ELR (cell line): ENCODE measurements at places on chromosomes 7 and 10.

DNA sequence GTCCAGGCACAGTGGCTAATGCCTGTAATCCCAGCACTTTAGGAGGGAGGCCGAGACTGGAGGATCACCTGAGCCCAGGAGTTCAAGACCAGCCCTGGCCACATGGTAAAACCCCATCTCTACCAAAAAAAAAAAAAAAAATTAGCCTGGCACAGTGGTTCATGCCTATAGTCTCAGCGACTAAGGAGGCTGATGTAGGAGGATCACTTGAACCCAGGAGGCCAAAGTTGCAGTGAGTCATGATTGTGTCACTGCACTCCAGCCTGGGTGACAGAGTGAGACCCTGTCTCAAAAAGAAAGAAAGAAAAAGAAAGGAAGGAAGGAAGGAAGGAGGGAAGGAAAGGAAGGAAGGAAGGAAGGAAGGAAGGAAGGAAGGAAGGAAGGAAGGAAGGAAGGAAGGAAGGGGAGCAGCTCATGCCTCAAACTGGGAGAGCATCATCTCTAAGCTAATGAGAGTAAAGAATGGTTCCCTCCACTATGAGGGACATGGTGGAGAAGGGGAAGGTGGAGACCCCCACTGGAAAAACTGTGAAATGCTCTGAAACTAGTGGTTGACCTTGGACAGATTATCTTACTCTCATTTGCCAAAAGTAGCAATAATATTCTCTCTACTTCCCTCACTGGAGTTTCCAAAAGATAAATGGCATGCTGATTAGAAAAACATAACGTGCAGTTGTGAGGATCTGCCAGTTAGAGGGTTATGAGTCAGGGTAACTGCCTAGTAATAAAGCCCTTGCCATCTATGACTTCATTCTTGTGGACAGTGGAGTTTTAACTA is 16.8 kb downstream of the GIMAP5 start:
- DNase-seq = peak; percentile 7

GRCh38 chr10:60448246-60448645 is 58.6 kb upstream of the ANK3 start:
- no peak for DNase-seq

GRCh38 chr10:77644557-77645243 is 7.1 kb upstream of the KCNMA1 start:
- no peak for DNase-seq

DNA sequence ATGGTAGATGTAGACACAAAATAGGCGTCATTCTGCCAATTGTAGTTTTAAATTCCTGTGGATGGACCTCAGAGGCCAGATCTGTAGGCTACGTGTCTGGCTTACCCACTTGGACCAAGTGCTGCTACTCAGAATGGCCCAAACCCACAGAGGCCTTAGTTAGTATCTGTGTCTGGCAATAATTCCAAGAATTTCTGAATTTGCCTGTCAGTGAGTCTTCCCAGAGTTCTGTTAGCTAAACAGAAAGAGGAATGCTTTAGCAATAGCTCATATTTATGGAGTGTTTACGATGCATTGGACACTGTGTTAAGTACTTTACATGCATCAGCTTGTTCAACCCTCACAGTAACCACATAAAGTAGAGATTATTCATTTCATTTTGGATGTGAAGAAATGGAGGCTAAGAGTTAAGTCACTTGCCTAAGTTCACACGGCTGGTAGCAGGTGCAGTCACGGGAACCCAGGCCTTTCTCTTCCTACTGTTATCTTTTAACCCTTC is 231.8 kb downstream of the PTEN start:
- DNase-seq = peak; percentile 22

DNA sequence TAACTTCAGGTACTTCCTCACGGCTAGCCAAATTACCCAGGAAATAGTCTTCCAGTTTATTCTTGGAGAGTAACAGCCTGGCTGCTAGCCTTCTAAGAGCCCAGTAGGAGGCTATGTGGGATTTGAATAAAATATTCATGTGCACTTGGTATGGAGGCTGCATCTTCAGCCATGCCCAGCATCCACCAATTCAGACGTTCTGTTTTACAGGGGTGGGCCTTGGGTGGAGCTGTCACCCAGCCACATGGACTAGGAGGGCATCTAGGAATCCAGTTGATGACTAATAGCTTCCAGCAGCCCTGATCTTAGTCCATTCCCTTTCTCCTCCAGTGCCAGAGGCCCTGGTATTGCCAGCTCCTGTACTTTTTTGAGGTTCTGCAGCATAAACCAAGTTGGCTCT is 66.3 kb upstream of the ZRANB1 start:
- DNase-seq = peak; percentile 76
